Brain (organoid and tissue), 16 donors: ENCODE measurements at places on chromosomes 11 and 22. TPM values are rescaled to one million over a fixed set of nuclear protein-coding genes. Genes with fewer than 3 reads are reported as not detected.

DNA sequence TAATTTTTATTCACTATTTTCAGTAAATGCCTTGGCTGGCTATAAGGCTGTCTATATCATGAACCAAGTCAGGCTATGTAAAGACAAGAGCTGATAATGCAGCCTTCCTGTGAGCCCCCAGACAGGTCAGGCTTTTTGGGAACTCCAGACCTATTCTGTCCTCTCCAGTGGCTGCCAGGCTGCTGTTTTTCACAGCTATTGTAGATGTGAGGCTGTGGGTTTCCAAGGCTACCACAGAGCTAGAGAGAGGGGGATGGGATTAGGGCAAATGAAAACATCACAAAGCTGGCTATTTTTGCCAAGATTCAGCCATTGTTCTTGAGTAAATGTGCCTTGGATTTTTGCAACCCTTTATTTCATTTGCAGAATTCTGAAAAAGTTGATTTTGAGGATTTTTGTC lies 55.7 kb upstream of the SORL1-AS1 start:
- DNase-seq = peak; percentile 55

GRCh38 chr22:40432625-40433024 lies 62.2 kb downstream of the SGSM3 start:
- DNase-seq = no peak

GRCh38 chr11:16987205-16987568 lies 27.0 kb downstream of the PLEKHA7 start:
- no peak for DNase-seq

GRCh38 chr22:42972649-42973535 lies 42.1 kb downstream of the PACSIN2 start:
- no peak for DNase-seq

- peak; percentile 47 for DNase-seq
Observed at GRCh38 chr11:120985718-120986569, 38.0 kb upstream of the TBCEL start.

GRCh38 chr11:28257761-28258160 lies 149.6 kb downstream of the METTL15 start:
- DNase-seq = no peak

- no peak for DNase-seq
Observed at GRCh38 chr22:29628996-29629902, 25.8 kb downstream of the NF2 start.

DNA sequence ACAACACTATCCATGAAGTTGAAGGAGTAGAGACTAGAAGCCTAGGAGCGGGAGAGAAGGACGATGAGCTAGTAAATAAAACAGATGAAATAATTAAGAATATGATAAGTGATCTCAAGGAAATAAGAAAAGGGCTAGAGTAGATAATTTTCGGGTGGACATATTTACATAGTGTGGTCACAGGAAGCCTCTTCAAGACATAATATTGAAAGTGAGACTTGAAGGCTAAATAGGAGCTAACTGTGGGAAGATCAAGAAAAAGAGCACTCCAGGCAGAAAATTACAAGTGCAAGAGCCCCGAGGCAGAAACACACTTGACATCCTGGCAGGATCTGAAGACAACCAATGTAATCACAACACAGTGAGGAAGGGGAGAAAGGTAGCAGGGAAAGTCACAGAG lies 11.9 kb upstream of the PPFIBP2 start:
- DNase-seq = no peak

GRCh38 chr22:19051381-19052072 lies 70.7 kb downstream of the DGCR2 start:
- no peak for DNase-seq

DNA sequence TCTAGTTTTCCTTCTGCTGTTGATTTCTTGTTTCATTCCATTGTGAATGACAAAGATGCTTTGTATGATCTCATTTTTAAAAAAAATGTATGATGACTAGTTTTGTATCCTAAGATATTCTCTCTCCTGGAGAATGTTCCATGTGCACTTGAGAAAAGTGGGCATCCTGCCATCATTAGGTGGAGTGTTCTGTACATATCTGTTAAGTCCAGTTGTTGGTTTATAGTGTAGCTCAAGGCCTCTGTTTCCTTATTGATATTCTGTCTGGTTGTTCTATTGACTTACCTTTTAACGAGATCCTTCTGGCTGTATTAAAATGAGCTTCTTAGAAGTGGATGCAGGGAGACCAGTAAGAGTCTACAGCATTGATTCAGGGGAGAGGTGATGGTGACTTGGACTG lies 35.2 kb downstream of the SGSM1 start:
- DNase-seq = no peak

Gene SPA17
- 14.8 TPM for polyA plus RNA-seq

Gene THY1
- 154 TPM for polyA plus RNA-seq

Gene APOBEC3F
- 14.1 TPM for polyA plus RNA-seq
